Amygdala (tissue), 56 donors: ENCODE measurements at places on chromosomes 1 and 21.

DNA sequence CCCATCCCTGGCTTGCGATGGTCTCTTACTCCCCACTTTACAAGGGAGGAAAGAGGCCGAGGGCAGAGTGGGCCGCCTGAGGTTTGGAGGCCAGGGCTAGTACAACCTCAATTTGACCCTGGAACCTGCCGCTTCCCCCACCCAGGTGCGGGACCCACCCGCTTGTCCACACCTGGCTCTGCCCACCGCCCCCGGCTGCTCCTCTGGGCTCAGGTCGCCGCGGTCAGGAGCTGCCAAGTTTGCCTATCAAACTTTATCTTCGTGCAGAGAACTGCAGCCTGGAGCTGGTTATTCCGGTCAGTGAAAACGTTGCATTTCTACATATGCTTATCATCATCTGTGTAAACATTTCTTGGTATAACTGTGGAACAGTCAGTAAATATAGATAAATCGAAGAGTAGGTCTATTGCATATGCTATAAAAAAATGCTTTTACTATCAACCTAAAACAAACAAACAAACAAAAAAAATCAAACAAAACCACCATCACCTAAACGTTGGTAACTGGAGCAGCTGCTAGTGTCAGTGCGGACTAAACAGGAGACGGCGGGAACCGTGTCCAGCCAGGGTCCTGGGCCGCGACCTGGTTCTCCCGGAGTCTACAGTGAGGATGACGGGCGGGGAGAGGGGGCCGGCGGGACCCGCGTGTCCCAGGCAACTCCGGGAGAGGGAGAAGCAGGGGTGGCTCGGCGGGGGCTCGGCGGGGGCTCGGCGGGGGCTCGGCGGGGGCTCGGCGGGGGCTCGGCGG, 906 bp upstream of the ADARB1 start:
- DNase-seq, result no peak

- DNase-seq, result no peak
Observed at GRCh38 chr1:55353707-55354620, 138.8 kb upstream of the USP24 start.

DNA sequence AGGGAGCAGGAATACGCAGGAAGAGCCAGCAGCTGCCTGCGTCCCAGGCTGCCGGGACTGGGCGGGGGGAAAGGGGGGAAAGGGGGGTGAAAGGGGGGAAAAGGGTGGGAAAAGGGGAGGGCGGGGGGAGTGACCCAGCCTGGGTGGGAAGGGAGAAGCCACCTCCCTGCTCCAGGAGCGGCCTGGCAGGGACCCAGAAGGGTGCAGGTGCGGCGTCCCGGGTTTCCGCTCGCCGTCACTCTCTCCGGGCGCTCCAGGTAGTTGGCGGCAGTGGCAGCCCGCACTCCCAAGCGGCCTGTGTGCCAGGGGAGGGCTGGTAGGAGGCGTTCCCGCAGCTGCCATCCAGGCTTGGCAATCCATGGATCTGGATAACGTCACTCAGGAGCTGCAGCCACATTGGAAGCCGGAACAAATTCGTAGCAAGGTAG, 141.0 kb upstream of the NGF start:
- no peak for DNase-seq

GRCh38 chr1:46364612-46365011, 24.0 kb downstream of the NSUN4 start:
- DNase-seq, result no peak

DNA sequence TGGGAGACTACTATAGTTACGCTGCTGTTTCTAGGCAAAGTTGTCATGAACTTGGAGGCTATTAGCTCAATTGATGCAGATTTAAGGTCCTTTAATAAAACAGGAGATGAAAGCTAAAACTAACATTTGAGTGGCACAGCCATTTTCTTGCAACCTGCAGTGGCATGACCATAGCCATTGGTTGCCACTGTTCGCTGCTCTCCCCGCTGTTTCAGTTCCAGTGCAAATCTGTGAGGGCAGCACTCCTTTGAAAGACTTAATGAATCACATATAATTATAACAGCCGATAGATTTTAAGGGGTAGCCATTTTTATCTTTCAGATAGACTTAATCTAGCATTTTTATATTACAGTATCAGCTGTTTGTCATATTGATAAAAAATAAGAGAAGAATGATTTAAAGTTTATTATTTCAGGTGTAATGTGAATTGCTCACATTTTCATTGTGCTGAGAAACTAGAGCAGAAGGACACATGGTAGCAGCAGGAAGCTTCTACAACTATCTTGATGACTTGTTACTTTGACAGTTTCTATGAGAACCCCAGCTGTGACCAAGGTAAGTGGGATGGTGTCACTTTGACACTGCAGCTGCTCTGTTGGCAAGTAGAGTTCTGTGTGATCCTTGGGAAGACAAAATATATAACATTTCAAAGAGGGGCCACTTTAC, 203.7 kb downstream of the PLA2G4A start:
- no peak for DNase-seq

- DNase-seq, result no peak
Observed at GRCh38 chr1:204343802-204344201, 15.9 kb downstream of the PLEKHA6 start.

DNA sequence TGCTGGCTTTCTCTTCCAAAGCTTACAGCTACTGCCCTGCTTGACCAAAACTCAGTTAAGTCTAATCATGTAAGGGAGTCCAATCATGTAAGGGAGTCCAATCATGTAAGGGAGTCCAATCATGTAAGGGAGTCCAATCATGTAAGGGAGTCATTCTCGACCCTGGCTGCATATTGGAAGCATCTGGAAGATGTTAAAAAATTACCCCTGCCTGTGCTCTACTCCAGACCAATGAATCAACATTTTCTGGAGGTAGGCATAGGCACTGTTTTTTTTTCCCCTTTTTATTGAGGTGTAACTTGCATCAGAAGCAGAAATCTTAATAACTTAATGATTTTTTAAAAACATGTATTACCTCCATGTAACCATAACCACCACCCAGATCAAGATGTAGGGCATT, 9.4 kb downstream of the PIGP start:
- no peak for DNase-seq
